ENCODE measurements at places on chromosomes 3 and 15.

DNA sequence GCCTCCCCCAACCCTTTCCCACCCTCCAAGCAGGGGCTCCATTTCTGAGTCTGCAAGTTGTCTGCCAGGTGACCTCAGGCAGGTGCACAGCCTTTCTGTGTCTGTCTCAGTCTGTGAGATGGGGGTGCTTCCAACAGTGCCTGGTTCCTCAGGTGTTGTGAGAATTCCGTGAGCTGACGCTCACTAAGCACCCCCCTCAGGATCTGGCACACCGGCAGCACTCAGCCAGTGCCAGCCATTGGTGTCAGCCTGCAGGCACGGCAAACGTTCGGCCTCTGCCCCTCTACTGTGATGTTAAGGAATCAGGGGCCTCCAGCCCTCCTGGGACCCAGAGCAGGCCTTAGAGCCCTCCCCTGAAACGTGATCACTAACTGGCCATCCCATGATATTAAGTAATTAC, 2.4 kb downstream of the KLF15 start:
- DNase-seq, result no peak

GRCh38 chr15:96087180-96087884, 243.2 kb upstream of the NR2F2 start:
- DNase-seq, result no peak

GRCh38 chr3:179681492-179682263, 28.8 kb downstream of the USP13 start:
- DNase-seq, result no peak

- DNase-seq, result no peak
These were observed 44.5 kb upstream of the KCNMB2 start for GRCh38 chr3:178491751-178492150.

DNA sequence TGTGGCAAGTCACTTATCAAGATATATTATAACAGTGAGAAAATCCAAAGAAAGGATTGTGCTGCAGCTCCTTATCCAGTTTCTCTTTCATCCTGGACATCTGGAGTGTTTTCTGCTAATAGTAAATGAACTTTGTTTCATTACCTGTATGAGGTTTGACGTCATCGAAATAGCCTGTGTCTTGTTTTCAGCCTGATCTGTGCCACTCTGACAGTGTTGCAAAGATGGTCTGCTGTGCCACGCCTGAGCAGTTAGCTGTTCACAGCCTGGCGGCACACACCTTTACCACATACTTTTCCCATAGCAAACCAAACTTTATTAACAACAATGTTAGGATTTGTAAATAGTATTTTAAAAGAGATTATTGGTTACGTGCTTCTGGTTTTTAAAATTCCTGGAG, 34.0 kb downstream of the YEATS2 start:
- no peak for DNase-seq

DNA sequence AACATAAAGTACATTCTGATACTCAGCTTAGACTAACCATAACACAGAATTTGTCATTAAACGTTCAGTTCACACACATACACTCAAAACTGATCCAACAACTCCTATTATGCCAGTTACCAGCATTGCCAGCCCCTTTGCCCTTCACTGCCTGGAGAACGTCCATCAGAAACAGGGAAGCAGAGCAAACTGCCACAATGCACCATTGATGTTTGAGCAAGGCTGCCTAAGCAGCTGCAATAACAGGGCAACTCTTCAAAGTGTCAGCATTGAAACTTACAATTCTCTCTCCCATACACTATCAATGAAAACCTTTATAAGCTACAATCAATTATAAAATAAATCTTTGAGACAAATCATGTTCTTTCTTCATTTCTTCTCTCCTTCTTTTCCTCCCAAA, 85.1 kb downstream of the ZBTB20 start:
- DNase-seq, result peak; percentile 90

DNA sequence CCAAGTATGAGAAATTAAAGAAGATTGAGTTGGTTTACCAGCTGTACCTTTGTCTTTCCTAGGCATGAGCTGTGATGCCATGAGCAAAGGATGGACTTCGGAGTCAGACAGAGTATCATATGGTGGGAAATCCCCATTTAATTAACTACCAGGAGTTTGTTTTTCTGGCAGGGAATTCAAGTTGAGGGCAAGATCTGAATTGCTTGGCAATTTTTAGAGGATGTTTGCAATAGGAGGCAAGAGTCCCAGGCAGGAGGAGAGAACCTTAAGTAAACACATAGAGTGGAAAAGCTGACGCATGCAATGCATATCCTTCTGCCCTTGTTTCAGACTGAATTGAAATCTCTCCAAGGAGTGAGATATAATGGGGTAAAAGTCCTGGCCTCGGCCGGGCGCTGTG, 569.7 kb upstream of the MDFIC2 start:
- DNase-seq, result no peak

- no peak for DNase-seq
These were observed 39.0 kb downstream of the CYP19A1 start for GRCh38 chr15:51299187-51300015.

DNA sequence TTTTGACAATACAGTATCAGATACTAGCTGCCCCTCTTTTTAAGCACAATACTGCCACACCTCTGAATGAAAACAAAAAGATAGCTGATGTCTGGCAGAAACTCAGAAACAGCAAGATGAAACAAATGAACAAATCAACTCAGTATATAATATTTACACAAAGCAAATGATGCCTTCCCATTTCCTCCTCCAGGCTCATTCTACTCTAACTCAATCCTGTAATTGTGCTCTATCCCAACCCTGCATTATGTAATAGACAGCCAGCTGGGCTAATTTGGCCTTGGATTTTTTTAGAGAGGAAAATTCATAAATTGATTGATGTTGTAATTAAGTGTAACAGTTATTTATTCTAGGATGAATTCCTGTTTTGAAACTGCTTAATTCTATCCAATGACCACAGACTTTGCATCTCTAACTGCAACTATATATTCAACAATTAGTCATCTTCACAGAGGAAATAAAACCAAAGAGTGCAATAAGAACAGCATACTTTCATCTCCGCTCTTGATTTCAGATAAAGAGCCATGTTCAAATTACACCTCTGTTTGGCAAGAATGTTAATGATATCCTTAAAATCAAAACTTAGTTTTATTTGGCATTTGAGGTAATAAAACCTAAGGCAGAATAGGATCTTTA, 6.1 kb downstream of the ATG3 start:
- no peak for DNase-seq

DNA sequence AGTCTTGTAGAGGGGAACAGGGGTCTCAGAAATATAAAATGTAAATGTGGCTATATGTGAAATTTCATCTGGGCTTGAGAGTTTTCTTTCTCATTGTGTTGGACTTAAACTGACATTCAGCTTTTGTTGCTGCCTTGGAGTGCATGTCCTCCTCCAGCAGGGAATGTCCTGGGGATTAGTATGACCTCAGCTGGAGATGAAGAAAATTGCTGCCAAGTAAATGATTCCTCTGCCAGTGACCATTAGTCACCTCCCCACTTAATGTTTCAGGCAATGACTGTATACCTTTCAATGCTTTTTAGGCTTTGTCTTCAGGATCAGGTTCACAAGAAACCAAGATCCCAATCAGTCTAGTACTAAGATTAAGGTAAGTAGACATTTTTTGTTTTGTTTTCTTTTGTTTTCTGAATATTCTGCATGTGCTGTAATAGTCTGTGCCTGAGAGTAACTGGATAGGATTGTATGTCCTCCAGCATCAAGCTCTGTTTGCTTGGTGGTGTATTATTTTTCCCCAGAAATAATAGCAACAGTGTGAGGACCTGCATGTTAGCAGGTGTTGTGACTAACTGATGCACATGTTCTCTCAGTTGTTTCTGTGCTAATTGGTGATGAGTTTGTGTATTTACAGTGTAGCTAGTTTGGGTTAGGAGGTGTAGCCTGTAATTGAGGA, 18.1 kb upstream of the SLC22A13 start:
- DNase-seq, result no peak
